ENCODE measurements at places on chromosomes 6 and 20.
A peak's percentile ranks its signal among the peaks of the same experiment; 100 is the strongest.

DNA sequence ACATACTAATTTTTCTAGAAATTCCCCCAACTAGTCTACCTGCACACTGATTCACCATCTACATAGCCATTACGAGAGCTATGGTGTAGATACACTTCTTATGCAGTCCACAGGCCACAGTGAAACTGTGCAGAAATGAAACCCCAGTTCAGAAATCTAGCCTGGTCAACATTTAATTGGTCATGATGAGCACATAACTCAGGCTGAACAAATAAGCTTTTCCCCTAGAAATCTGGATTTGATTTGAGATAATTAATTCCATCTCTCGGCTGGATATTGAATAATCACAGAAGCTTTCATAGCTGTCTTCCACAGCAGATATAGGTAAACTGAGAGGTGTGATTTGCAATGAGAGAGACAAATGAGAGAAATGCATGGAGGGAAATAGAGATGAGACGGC lies 22.6 kb upstream of the TINAG start:
- no peak for DNase-seq

DNA sequence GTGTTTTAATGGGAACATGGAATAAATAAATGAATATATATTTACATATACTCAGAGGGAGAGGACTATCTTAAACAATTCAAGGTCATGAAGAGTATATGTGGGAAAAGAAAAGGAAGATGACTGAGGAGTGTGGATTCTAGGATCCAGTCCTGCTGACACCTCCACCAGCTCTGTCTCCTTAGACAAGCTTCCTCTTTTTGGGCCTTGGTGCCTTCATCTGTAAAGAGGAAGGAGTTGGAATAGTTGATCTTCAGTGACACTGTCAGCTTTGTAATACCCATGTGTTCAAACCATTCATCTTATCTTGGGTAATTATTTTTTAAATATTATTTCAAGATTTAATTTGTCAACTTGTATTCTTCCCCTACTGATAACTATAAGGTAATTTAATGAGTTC lies 338.0 kb downstream of the ADGRB3 start:
- no peak for DNase-seq

DNA sequence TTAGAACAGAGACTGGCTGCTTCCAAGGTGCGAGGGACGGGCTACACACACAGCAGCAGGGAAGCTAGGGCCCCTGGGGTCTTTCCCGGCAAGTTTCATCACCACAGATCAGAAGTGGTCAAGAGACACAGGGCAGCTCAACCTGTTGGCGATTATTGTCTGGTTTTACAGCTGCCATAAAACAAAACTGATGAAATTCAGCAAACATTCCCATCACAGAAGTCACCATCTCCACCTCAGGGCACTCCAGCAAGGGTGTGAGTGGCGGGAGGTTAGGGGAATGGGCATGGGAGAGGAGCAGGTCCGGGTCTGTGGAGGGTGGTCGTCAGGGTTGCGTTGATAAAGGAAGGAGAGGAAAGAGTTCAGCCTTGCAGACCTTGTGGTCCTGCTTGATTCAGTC lies 91.0 kb downstream of the PXDC1 start:
- no peak for DNase-seq

GRCh38 chr6:150048099-150048498 lies 20.8 kb downstream of the ULBP3 start:
- no peak for DNase-seq

DNA sequence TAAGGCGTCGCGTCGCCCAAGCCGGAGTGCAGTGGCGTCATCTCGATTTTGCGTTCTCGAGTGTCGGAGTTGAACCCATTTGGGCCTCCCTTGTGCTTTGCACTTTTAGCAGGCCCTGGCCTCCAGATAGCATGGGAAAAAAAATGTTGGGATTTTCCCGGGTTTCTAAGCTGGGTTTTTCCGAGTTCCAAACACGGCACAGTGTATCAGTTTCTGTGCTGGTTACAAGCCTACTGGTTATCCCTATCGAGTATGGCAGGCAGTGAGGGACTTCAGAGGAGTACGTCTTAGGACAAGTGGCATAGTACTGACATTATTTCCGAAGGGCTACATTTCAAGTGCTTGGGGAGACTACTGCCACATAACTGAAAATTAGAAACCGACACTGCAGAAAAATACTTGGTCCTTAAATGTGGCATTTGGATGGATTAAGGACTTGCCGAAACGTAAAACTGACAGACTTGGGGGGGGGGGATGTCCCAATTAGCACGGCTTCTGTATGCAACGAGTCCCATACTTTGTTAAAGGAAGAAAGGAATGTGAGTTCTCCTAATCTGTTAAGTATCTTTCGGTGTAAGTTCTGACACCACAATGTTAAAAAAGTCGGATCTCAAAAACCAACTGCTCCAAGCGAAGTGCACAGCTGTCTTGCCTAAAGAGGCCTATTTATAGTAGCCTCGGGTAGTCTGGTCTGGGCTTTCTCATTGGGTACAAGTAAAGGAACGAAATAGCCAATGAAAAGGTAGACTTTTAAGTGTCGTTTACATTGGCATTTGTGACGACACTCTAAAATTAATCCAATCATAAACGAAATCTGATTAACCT lies 70.2 kb downstream of the HFE start:
- no peak for DNase-seq

GRCh38 chr6:5333658-5334057 lies 72.3 kb downstream of the FARS2 start:
- DNase-seq: no peak

GRCh38 chr20:25160467-25160866 lies 35.0 kb upstream of the ENTPD6 start:
- DNase-seq: no peak

GRCh38 chr6:116954938-116955337 lies 77.9 kb downstream of the RFX6 start:
- no peak for DNase-seq

DNA sequence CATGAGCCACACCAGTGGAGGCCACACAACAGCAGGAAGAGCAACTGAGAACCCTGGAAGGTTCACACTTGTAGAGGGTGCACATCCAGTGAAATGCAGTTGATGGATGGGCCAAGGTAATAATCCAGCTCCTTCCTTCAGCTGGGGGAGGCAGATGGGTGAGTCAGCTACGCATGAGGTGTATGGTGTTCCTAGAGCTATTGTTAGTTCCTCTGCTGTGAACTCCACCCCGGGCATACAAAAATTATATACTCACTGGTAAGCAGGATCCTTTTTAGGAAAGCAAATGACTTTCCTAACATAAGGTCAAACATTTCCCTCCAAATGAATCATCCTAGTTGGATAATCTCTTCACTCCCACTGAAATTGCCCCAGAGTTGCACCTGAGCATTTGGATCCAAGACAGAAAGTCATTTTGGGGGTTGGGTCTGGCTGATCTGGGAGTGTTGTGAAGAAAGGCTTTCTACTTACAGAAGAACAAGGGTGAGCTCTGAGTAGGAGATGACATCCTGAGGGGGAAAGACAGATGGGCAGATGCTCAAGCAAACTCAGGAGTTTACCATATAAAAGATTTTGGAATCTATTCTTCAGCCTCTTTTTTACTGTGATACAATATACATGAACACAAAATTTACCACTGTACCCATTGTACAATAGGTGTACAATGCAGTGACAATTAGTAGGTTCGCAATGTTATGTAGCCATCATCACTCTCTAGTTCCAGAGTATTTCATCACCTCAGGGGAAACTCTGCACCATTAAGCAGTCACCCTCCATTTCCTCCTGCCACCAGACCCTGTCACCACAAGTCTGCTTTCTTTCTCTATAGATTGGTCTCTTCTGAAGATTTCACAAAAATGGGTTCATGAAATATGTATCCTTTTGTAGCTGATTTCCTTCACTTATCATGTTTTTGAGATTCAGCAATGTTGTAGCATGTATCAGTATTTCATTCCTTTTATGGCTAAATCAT lies 11.1 kb downstream of the HLA-F start:
- no peak for DNase-seq

GRCh38 chr20:23419657-23419994 lies 1.7 kb downstream of the NAPB start:
- DNase-seq: no peak

GRCh38 chr20:24783631-24784492 lies 165.2 kb upstream of the CST7 start:
- DNase-seq: no peak

GRCh38 chr6:148407372-148407771 lies 64.7 kb downstream of the SASH1 start:
- no peak for DNase-seq

DNA sequence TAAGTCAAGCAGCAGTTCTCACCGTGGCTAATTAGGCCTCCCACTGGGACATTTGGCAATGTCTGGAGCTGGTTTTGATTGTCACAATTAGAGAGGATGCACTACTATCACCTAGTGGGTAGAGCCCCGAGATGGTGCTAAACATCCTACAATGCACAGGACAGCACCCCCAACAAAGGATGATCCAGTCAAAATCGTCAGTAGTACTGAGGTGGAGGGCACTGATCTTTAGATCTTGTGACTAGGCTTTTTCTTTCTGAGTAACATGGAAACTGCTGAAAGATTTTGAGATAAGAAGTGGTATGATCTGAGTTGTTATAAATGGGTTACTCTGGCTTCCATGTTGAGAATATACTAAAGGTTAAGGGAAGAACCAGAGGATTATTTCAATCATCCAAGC lies 12.0 kb downstream of the UBD start:
- DNase-seq: no peak

- DNase-seq: no peak
Observed at GRCh38 chr20:53737396-53738038, 143.9 kb upstream of the ZNF217 start.

GRCh38 chr20:4480104-4480503 lies 241.6 kb upstream of the PRND start:
- no peak for DNase-seq

DNA sequence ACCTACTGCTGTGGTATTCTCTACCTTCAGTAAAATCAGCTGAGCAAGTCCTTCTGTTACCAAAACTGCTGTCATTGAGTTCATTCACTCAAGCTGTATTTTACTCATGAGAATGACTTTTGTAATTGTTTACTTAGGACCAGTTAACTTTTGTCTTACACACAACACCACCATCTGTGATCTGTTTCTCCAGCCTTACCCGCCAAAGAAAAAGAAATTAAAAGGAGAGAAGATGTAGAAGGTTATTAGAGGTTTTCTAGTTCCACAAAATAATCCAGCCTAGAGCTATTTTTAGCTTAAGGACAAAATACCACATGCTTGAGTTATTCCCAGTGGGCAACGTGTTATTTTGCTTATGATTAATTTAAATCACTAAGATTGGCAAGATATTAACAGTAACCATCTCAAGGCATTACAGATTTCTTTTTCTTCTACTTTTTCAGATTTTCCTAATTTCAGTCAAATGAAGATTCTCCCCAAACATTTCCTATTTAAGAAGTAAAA lies 38.2 kb downstream of the FAM8A1 start:
- DNase-seq: no peak

GRCh38 chr6:164507206-164507940 lies 802.0 kb downstream of the C6orf118 start:
- DNase-seq: no peak

DNA sequence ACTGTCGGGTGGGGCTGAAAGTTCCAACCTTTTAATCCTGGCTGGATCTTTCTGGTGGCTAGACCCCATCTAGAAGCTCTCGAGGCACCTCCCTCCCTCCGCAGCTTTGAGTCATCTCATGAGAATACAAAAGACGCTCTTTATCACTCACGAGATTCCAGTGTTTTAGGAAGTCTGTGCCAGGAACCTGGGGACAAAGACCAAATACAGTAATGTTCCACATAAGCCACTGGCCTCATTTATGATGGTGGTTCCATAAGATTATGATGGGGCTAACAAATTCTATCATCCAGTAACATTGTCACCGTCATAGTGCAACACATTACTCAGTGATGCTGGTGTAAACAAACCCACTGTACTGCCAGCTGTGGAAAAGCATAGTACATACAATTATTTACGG lies 48.7 kb downstream of the NCOA7 start:
- DNase-seq: no peak

GRCh38 chr20:18443886-18444285 lies 22.9 kb downstream of the DZANK1 start:
- DNase-seq: no peak

DNA sequence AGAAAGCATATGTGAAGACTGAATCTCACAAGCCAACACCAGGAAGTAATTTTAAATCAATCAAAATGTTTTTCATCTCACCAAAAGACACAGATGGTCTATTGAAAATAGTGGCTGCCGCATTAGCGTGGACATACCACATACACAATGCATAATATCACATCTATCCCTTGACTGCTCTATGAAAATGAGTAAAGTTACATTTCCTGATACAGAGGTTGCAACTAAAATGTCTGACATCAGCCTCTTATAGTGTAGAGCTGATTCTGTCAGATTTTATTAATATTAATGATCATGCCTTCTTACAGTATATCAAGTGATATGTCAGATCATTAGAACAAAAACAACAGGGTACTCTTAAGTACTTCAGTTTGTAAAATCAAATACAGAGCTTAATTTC lies 339.8 kb upstream of the EPHA7 start:
- DNase-seq: no peak

DNA sequence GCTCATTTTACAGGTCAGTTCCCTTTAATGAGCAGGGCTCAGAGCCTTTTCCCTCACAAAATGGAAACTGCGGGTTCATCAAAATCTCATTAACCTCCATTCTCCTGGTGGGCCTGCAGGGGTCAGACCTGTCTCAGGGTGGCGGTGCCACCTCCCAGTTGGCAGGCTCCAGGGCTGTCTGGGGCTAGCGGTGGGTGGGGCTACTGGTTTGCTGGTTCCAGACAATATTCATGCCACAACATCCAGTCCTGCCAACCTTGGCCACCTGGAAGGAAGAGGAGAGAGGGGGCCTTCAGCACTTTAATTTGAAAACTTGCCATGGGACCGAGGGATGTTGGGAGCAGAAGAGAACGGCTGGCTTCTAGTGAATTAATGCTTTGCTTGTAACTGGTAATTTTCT lies 41.9 kb upstream of the CTNNBL1 start:
- peak; percentile 6 for DNase-seq

GRCh38 chr6:159601211-159601610 lies 91.8 kb downstream of the SOD2 start:
- DNase-seq: no peak

- no peak for DNase-seq
Observed at GRCh38 chr6:26367114-26367513, 2.1 kb downstream of the BTN3A2 start.

DNA sequence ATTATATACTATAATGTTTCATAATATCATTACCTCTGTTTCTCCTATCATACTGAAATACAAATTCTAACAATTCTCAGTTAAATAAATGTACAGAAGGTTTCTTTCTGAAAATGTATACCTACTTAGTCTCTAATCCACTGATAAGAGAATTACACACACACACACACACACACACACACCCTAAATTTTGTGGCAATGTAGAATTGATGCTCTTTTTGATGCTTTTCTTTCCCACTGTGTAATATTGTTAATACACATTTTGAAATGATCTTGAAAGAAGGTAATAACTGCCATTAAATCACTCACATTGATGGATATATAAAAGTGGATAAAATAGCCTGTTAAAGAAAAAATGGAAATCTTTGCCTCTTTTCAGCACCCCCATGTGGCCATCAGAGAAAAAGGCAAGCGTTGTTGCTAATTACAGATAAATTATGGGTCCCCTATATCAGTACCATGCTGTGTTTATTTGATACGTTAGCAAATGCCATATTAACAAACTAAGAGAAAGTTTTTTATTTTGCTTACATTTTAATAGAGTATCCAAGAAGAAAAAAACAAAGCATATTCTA lies 76.6 kb upstream of the VGLL2 start:
- DNase-seq: no peak

- DNase-seq: no peak
Observed at GRCh38 chr20:49635866-49636265, 67.9 kb upstream of the PTGIS start.

- no peak for DNase-seq
Observed at GRCh38 chr20:49938173-49939163, 2.3 kb downstream of the RNF114 start.

- no peak for DNase-seq
Observed at GRCh38 chr6:38708496-38708895, 5.6 kb upstream of the GLO1 start.

All from activated naive CD8-positive, alpha-beta T cell treated with anti-CD3 and anti-CD28 coated beads, Interleukin-2, amount 50 U/mL, for 16 hours (primary cell).